GM06990 (cell line): ENCODE measurements at places on chromosomes 1 and 21.

DNA sequence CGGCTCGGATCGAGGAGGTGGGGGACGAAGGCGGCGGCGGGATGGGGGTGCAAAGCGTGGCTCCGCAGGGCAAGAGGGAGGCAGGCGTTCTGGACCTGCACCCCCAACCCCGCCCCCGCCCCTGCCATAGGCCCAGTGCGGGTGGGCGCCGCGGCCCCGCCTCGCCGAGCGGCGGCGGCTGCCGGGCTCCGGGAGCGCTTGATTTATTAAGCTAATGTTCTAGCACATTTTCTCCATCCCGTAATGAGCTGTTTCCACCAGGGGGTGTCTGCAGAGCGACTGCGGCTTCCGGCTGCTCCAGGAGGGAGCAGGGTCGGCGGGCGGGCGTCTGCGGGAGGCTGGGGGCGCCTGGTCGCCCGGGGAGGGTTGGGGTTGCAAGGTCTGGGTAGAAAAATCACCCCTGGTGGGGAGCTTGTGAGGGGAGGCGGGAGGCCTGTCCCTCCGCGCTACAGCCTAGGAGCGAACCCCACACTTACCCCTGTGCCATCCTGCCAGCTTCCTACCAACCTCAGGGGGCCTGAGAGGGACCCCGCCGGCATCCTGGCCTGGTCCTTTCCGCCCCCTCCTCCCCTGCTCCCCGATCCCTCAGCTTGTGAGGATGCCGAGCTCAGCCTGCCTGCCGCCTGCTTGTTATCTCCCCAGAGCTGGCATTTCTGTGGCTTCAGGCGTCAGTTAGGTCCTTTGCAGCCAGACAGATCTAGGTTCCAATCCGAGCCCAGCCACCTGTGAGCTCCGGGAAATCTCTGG, 48.5 kb upstream of the ACOT11 start:
- no peak for DNase-seq

- no peak for DNase-seq
Measured at GRCh38 chr1:147539122-147539575, 2.2 kb upstream of the BCL9 start.

- DNase-seq, result no peak
Measured at GRCh38 chr1:20353836-20354235, 63.2 kb downstream of the VWA5B1 start.

DNA sequence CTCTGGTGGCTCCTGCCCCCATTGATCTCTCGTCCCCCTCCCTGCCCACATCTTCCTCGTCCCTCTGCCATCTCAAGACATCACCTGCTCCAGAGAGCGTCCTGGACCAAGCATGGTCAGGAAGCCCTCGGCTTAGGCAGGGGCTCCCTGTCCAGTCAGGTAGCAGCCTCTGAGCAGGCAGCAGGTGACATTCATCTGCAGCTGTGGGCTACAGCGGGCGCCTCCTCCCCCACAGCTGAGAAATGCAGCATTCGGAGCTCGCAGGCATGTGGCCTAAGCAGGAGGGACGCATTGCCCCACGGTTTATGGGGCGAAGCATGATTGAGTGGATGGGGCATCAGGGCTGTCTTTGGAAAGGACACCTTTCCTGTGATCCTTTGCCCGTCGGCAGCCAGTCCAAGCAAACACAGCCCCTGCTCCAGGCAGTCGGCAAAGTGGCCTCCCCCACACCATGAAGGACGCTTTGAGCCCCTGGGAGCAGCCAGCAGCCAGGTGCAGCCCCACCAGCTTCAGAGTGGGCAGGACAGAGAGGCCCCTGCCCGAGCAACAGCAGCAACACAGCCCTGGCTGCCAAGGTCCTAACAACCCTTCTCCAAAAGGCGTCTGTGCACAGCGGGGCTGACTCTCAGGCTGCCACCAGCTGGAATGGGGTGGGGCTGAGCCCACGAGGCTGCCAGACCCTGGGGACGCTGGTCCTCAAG, 234.1 kb upstream of the VAMP3 start:
- no peak for DNase-seq

GRCh38 chr1:35605071-35605866, 32.2 kb downstream of the TFAP2E start:
- no peak for DNase-seq

GRCh38 chr21:29351691-29352090, 53.0 kb downstream of the BACH1 start:
- no peak for DNase-seq

DNA sequence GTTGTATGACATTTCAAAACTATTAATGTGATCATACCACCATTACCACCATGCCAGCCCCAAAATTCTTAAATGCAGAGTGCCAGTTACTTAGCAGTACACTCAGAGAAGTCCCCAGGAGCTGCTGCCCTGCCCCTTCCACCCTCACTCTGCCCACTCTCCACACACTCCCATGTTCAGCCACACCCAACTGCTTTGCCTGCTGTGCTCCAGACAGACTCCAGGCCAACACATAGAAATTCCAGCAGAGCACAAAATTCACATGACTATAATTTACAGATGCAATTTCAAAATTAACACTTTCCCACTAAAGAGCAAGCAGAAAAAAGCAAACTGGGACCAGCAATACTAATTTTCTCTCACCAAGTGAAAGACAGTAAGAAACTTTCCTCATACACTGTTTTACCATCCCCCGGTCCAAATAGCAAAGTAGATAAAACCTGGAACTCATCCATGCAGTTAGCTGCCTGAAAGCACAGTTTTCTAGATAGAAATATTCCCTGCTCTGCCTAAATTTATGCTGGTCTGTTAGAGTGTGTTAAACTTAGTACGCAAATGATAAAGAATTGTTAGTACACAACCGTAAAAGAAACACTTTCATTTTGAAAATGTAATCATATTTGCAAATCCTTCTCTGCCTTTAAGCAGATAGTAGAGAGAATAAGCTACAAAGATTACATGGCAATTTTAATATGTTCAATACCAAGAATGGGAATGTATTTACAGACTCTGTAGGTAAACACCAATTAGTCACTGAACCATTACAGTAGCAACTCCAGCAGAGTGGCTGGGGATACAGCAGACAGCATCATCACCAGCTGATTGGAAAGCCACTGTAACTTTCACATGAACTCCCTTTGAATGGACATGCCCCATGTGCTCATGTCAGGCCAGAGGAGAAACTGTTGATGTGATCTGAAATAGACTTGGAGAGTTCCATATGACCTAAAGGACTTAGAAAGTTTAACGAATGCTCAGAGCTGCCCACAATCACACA, 176.5 kb downstream of the VAV3 start:
- DNase-seq, result no peak

DNA sequence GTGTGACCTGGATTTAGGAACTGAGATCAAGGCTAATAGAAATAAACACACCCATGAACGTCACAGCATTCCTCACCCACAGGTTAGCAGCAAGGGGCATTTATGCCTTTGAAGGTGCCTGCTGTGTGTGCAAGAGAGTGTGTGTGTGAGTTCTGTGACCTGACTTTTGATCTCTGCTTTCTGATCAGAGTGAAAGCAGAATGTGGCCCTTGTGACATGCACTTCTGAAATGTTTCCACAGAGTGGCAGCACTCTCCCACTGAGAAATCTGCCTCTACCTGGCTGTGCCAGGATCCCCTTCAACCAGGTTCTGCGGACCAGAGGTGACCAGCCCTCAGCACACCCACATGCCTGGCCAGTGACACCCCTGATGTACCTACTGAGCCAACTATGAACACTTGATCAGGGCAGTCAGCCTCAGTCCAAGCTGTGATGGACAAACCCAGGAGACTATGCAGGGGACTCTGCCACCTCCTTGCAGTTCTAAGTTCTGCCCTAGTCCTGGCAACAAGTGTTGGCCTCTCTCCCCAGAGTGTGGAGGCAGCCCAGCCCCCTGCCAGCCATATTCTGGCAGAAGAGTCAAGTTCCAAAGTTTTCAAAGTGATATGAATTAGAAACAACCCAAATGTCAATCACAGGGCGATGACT, 41.0 kb downstream of the RXRG start:
- peak; percentile 12 for DNase-seq

DNA sequence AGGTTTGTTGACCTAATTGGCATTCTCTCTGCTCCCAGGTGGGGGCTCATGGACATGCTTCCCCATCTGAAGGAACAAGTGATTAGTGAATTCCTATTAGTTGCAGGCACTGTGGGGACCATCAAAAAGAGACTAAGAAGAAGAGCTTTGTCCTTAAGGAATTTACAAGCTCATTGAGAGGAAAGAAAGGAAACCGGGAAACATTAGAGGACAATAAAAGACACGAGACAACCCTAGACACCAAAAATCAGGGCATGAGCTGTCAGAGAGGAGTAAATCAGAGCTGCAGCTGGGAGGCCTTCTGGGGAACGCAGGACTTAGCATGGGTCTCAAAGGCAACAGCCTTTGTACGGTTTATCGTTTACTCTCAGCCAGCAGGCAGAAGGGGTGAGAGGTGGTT, 45.1 kb downstream of the BACE2 start:
- no peak for DNase-seq

DNA sequence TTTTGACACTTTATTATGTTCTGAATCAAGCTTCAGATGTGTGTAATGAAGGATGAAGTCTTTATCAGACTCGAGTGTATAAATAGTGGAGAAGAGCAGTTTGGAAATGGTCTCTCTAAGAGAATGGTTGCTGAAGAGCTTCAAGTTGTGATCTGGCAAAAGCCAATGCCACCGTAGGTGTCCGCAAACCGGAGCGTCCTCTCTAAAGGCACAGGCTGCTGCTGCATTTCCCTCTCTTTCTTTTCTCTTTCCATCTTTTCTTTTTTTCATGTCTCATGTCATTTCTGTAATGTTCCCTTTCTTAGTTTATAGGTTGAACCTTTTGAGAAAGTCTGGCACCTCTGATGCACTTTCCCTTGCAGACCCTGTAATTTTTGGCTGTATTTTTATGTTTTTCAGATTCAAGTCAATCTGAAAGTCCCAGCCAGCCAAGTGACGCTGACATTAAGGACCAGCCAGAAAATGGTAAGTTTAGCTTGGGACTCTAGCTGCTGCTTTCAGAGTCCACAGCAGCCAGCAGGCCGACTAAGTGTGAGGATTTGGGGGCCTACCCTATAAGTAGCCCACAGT, 194.8 kb downstream of the NFIA start:
- no peak for DNase-seq

GRCh38 chr1:89706700-89707012, 73.7 kb downstream of the LRRC8C start:
- DNase-seq, result no peak

DNA sequence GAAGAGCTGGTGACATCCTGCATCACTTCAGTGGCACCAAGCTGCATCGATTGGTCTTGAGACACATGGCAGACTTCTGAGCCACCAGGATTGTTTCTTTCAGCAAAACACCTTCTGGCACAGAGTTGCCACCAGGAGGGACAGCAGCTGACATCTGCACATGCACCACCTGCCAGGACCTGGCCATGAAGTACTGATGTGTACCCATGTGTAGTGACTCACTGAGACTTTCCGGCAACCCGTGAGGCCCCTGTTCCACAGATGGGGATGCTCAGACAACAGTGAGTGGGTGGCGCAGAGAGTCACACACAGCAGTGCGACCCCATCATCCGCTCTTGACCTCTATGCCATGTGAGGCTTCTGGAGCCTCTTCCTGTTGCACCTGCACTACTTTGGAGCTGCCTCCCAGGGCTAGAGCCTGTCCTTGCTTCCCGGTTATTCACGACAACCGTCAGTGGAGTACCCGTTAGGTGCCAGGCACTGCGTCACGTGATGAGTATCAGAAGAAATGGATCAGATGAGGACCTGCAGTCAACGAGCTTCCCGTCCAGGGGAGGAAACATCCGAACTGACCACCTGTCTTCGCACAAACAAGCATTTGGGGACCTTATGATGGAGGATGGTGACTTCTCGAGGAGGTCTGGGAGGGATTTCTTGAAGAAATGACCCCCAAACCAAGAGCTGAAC, 80.5 kb upstream of the VAMP3 start:
- no peak for DNase-seq

GRCh38 chr21:45130324-45130774, 56.0 kb downstream of the ADARB1 start:
- DNase-seq, result no peak

DNA sequence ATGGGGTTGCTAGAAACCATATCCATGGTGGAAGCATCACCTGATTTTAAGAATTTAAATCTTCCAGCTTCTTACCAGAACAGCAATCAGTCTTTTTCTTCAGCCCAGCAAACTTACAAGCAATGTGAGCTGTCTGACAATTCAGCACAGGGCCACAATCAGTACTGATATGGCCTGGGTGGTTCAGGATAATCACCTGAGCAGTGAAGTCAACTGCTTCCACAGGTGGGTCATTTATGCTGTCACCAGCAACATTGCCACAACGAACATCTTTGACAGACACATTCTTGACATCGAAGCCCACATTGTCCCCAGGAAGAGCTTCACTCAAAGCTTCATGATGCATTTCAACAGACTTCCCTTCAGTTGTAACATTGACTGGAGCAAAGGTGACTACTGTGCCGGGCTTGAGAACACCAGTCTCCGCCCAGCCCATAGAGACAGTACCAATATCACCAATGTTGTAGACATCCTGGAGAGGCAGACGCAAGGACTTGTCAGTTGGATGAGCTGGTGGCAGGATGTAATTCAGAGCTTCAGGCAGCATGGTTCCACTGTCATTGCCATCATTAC, 74.8 kb downstream of the SERINC2 start:
- no peak for DNase-seq

GRCh38 chr1:159881622-159882526, 18.1 kb downstream of the CFAP45 start:
- DNase-seq, result no peak

- DNase-seq, result no peak
Measured at GRCh38 chr1:169119405-169119804, 12.9 kb downstream of the ATP1B1 start.

GRCh38 chr1:197677752-197678295, 97.5 kb downstream of the DENND1B start:
- DNase-seq, result no peak

DNA sequence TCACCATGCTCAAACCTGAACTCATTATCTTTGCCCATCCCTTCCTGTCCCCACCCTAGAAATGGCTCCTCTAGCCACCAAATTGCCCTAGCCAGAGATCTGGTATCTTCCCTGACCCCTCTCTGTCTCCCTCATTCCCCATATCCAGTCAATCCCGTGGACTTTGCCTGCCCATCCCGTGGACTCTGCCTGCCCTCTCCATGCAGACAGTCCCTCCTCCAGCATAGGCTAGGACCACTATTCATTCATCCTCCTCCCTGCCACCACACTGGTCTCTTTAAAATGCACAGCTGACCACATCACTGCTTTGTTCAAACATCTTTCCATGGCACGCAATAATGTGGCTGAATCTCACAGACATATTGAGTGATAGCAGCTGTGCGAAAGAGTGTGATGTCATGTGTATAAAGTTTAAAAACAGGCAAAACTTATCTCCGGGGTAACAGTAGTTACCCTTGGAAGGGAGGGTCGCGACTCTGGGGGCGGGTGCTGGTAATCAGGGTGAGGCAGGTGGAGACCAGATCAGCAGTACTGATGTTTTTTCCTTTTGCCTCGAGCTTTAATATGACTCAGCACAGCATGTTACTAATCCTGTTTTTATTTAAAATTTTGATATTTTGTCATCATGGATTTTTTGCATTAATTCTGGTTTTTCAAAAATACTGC, 4.8 kb upstream of the SLC2A1 start:
- no peak for DNase-seq
